ENCODE measurements at places on chromosomes 12 and 14.

- DNase-seq: no peak
Observed at GRCh38 chr12:21697904-21698630, 40.4 kb upstream of the LDHB start.

- DNase-seq: no peak
Observed at GRCh38 chr12:105622220-105622619, 291.7 kb downstream of the C12orf75 start.

GRCh38 chr14:74301594-74302151 is 1.1 kb downstream of the ABCD4 start:
- no peak for DNase-seq

DNA sequence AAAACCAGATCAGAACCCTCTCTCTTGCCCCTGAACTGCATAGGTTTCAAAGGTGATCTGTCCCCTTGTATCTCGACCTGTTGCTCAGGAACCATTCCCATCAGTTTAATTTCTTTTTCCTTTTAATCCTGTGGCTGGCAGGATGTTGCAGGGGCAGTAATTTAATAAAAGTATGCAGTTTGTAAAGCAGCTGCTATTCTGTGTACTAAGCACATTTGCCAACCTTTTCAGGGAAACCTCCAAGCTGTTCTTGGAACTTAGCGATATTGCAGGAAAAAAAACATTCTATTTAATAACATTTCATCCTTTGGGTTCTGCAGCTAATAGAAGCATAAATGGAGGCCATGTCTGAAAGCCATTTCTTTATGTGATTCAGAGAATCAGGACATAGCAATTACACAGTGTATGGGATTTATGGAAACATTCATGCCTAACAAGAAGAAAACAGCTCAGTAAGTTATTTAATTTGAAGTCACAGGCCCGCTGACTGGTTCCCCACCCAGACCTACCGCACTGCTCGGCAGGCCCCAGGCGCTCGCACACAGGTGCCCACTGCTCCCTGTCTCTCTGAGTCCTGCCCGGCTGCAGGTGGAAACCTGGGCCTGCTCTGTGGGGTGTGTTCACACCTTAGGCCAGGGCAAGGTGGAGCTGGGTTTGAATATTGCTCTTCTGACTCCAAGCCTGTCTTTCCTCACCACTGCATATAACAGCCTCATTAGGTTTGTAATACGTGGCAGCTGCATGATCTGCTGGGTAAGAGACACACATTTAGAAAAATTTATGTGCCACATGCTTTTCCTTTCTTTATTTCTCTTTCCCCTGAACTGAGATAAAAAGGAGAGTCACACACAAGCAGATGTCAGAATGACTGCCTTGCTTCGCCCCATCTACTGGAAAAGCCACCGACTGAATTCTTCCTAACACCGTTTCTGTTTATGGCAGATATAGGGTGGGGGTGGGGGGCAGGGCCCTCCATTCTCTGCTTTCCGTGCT is 119.7 kb downstream of the SLC25A47 start:
- DNase-seq: no peak

- DNase-seq: no peak
Observed at GRCh38 chr12:89962648-89963047, 254.0 kb upstream of the ATP2B1 start.

DNA sequence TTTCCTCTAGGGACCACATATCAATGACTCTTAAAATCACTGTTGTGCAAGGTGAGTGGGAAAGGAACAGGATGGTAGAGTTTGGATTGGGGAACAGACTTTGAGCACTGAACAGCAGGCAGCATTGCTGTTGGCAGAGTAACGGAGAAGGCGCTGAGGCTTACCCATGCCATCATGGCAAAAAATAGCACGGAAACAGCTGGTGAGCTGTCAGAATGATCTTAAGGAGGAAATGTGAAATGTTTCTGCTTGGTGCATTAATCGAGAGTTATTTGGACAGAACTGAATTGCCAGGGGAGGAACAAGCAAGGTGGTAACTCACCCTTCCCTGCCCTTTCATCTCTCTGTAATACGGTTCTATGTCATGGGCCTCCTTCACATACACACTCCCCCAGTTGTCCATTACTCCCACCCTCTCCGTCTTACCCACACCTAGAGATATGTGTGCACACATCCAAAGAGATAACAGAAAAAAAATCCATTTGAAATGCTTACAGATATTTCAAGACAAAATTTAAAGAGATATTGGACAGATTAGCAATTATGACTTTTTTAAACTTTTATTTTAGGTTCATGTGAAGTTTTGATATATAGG is 572.5 kb downstream of the DIO2 start:
- no peak for DNase-seq

GRCh38 chr12:53591301-53592206 is 34.6 kb downstream of the ATF7 start:
- DNase-seq: no peak

DNA sequence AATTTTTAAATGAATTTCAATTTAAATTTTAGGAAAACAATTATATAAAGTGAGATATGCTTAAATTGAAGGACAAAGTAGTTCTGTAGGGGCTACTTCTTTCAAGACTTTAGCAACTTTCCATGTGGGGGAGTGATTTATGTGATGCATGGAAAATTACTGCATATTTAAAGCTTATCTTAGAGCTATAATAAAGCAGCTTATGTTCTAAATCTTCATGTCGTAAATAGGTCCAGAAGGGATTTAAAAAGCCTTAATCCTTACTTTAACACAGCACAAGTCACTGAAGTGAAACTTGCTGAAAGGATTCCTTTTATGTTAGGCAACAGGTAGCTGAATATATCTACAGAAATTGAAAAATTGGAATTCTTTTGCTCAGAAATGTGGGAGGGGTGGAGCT is 340.4 kb downstream of the NAV3 start:
- no peak for DNase-seq

DNA sequence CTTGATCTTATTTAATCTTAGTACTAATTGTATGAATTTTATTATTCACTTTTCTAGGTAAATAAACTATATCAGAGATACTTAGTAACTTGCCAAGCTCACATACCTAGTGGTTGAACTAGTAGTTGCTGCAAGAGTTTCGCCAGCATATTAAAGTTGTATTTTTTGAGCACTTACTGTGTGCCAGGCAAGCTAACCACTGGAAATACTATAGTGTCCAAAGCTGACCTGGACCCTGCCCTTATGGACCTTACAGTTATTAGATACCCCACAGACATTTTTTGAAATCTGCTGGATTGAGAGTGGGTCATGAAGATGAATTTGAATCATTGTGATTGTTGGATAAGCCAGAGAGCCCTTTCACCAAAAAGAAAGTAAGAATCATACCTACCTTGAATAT is 125.0 kb downstream of the RAD51B start:
- DNase-seq: no peak

DNA sequence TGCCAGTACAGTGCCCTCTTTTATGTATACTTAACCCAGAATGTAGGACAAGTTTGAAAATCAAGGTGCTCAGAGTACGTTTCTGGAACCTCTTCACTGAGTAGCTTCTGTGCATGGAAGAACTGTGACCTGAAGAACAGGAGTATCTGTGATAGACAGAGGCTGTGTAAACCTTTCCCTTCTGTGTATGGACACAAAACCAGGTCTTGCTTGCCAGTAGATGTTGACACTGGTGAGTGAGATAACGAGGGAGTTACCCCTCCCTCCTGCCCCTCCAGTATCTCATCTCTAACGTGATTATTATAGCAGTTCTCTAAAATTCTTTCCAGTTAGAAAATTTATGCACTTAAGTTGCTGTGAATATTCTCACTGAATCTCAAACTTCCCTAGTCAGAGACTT is 170.8 kb downstream of the RPL10L start:
- DNase-seq: no peak

DNA sequence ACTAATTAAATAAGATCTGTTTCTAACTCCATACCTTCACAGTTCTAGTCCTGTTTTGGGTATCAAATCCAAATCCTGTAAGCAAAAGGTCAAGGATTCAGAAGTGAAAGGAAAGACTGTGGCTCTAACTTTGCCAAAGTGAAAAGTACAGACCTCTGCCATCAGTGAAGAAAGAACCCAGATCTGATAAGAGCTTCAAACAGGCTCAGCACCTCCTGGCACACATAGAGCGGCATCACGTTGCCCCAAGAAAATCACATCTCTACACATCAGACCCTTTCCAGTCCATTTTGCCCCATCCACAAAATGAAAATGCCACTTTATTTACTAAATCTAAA is 23.2 kb downstream of the CLIP1 start:
- no peak for DNase-seq

DNA sequence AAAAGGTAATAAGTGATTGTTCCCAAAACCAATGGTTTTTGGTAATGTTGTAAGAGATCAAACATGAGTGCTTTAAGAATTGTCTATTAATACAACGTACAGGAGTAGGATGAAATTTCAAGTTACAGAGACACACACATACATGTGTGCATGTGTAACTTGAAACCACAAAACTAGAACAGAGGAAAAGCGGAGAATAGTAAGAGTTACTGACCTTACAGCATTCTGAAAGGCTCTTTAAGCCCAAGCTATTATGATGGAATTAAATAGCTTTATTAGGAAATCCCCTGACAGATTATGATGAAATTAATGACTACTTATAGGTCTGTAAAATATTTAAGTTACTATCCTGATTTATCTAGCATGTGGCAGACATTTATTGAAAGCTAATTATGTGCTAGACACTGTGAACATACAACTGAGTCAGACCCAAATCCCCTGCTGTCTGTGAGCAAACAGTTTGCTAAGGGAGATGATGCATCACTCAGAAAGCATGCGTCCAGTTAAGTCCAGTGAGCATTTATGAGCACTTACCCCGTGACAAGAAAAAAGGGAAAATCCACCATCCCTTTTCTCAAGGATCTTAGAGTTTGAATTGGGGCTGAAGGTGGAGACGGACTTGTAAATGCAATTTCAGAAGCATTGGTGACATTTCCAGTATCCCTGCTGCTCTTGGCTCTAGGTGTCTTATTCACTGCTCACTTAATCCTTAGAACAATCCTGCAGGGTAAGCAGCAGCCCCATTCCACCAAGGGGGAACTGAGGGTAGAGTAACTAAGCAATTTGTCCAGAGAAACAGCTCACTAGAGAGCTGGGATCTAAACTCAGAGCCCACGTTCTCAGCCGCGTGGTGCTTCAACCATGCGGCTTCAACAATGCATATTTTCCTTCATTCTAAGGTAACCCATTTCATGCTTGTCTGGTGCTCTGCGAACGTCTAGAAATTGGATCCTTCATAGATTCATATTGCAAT is 117.4 kb downstream of the EML1 start:
- DNase-seq: no peak

DNA sequence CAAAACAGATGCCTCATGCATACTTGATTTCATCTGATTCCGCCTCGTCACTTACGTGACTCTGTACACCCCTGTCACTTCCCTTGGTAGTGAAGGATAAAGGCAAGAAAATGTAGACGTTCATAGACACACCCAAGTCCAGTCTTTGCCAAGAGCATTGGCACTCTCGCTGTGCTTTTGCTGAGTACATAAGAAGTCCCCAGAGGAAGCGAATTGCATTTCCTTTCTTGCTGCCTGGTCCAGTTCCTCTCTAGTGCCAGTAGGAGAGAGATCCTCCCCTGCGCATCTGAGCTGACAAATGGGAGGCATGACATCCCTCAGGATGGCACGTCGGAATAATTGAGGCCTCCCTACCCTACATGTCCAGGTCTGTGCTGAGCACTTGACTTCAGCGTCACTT is 21.3 kb upstream of the RIN3 start:
- no peak for DNase-seq

DNA sequence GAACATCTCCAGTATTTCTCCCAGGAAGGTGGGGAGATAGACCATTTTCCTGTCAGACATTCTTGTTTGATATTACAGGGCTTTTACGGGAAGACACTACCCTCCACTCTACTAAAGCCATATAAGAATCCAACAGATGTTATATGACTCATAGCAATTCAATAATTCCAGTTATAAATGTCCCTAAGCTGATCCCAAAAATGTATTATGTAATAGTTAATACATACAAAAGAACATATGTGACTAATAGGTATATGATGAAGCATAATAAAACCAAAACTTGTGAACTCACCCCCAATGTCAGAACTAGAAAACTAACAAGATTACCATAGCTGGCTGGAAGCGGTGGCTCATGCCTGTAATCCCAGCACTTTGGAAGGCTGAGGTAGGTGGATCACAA is 84.2 kb downstream of the EFCAB11 start:
- no peak for DNase-seq

- no peak for DNase-seq
Observed at GRCh38 chr12:70408004-70408790, 42.1 kb downstream of the KCNMB4 start.

DNA sequence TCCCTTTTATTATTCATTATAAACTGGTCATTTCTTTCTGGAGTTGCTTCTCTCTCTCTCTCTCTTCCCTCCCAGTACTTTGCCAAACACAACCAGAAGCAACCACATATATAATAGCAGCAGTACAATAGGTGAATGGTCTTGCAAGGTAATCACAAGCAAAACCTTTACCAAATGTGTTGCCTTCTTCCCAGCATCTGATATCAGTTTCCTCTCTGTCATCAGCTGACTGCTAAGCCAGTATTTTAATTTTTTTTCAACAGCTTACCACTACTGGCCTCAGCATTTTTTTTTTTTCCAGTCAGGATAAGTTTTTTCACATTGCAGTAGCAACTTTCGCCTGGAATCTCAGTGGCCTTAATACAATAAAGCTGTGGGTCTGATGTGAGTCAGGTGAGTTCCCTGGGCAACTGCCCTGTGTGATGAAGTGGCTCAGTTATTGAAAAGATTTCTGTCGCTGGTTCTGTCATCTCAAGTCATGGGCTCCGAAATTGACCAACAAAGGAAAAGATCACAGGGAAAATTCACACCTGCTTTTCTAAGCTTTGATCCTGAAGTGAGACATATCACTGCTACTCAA is 282.5 kb upstream of the AMIGO2 start:
- no peak for DNase-seq

DNA sequence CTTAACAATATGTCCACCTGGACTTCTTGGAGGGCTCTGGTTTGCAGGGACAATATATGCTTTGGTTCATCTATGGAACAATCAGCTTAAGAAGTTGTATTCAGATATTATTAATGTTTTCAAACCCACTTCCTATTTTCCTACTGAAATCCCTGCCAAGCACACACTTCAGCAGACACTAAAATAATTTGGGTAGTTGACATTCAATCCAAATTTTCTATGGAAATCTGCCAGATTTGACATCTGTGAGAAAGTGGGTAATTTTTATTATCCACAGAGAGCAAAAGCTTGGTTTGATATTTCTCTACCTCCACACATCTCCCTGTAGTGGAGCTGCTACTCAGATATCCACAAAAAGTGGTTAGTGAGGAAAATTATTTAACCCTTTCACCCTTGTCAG is 378.8 kb upstream of the SOX5 start:
- no peak for DNase-seq

GRCh38 chr12:5969974-5970690 is 25.1 kb upstream of the ANO2 start:
- DNase-seq: no peak

- no peak for DNase-seq
Observed at GRCh38 chr14:89674240-89674639, 257.2 kb upstream of the FOXN3 start.

Data from activated T-cell treated with anti-CD3 and anti-CD28 coated beads, Interleukin-2, amount 50 U/mL, for 72 hours (primary cell).